ENCODE measurements at places on chromosomes 12 and 14.
A peak's percentile ranks its signal among the peaks of the same experiment; 100 is the strongest.

- no peak for DNase-seq
These were observed 12.5 kb downstream of the SYT10 start for GRCh38 chr12:33427071-33427470.

- no peak for DNase-seq
These were observed 19.0 kb downstream of the PTGER2 start for GRCh38 chr14:52333108-52333507.

- DNase-seq, result no peak
These were observed 114.4 kb downstream of the SLC38A1 start for GRCh38 chr12:46154221-46154985.

DNA sequence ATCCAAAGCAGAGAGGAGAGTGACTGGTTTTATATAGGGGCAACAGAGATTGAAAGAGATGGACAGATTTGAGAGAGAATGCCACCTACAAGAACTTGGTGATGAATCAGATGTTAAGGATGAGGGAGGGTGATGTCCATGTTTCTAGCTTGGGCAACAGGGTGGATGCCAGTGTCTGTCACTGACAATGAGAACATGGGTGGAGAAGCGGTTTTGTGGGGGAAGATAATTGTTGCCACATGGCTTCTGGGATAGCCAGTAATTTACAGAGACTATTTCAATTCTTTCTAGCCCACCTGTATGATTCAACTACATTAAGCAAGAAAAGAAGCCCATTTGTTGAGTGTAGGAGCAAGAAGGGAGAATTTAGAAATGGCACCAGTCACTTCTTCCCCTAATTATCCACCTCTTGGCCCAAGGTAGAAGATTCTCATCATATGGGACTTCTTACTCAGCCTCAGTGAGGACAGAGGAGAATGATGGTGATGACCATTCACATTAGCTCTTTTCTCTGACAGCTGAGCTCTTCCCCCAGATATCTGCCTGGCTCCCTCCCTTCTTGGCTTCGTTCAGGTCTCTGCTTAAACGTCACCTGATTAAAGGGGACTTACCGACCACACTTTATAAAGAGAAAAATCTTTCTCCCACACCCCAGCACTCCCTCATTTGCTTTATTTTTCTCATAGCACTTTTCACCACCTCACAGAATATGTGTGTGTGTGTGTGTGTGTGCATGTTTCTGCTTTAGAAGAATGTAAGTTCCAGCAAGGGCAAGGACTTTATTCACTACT is 117.8 kb downstream of the DUSP6 start:
- no peak for DNase-seq

DNA sequence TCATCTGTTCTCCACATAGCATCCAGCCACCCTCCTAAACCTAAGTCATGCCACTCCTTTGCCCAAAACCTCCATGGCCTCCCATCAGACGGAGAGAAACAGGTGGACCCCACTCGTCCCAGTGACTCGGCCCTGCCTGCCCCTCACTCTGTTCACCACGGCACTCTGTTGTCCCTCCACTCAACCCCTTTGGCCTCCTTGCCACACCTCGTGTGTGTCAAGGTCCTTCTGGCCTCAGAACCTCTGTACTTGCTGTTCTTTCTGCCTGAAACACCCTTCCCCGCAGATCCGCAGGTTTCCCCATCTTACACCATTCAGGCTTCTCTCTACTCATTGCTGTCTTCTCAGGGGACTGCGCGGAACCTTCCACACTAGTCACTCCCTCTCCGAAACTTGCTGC is 24.5 kb upstream of the ACTN1 start:
- DNase-seq, result no peak

GRCh38 chr12:29533815-29534489 is 36.5 kb upstream of the OVCH1 start:
- no peak for DNase-seq

DNA sequence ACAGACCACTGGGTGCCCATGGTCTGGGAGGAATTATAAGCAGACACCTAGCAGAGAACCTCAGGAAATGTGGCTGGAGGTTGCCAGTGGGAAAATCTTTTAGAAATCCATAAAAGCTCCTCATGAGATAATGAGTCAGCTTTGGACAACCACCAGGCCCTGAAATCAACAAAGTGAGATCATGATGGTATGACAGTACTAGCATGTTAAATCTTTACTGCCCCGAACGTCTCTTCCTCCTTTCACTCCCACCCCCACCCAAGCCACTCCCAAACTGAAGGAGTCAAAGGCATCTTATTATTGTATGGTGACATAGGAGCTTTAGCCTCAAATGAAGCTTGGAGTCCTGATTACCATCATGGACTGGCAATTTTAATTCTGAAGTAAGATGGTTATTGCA is 240.0 kb downstream of the DIO2 start:
- no peak for DNase-seq

DNA sequence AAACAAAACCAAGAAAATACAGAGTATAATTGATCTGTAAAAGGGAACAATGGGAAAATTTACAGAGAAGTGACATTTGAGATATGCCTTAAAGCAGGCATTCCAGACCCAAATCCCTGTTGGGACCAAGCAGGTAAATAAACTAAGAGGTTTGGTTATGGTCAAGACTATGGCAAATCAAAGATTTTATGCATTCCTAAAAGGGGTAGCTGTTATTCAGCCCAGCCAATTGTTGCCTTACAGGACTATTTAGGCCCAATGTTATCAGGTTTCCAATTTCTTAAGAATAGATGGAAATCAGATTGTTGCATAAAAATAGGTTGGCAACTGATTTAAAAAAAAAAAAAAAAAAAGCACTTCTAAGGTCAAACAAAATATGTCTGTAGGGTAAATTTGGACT is 5.3 kb downstream of the DNAI7 start:
- DNase-seq, result no peak

DNA sequence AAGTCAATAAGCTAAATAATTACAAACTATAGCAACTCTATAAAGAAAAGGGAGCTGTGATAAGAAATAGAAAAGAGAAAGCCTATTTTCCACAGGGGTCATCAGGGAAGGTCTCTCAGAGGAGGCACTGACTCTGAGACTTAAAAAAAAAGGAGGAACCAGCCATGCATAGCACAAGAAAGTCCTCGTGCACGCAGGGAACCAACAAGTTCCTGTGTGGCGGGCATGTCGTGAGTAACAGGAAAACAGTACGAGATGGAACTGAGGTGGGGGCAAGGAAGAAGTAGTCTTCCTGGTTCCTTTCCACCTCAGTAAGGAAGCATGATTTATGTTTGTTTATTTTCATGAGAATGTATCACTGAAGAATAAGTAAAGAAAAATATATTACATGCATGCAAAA is 367.0 kb upstream of the TMEM132C start:
- no peak for DNase-seq

DNA sequence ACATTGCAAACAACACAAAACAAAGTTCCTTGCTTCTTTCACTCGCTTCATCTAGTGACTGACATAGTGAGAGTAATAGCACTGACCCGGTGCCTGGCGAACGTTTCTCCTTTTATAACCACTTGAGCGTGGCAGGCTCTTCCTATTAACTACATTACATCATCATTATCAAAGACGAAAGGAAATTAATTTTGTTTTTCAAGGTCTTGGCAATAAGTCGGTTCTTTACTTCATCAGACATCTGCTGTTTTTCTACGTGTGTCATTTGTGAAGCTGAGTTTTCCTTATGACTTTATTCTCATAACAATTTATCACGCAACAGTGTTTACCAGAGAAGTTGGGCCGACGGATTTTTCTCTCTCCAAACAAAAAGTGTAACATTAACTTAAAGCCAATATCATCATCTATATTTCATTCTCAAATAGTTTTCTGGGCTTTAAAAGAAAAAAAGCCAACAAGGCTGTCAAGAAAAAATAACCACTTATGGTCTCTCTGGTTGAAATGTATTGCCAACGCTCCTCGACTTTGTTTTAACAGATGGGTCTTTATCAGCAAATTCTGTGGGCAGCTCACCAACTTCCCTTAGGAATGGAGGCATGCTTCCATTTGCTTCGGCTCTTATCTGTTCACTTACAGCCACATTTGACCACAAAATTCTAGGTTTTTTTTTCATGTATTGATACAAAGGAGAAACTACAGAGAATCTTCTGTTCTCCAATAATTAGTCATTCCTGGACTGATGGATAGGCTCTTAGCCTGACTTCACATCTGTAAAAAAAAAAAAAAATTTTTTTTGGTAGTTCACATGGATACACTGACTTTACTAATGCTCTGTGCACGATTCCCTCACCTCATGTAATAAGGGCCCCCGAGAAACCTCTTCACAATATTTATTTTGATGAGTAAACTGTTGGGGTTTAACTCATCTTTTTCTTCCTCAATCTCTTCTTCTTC is 97.1 kb upstream of the CDKN3 start:
- DNase-seq, result no peak

- DNase-seq, result no peak
These were observed 95.7 kb downstream of the RFLNA start for GRCh38 chr12:124390442-124391097.

- DNase-seq, result no peak
These were observed 16.6 kb downstream of the ADGRD1 start for GRCh38 chr12:130970165-130970907.

- no peak for DNase-seq
These were observed 20.9 kb downstream of the OAS2 start for GRCh38 chr12:112998987-112999767.

GRCh38 chr12:64064240-64064639 is 157.9 kb downstream of the KICS2 start:
- DNase-seq, result no peak

- no peak for DNase-seq
These were observed 27.6 kb downstream of the SLC35E3 start for GRCh38 chr12:68773582-68773981.

- DNase-seq, result no peak
These were observed 114.6 kb downstream of the PPFIA2 start for GRCh38 chr12:81644503-81644902.

DNA sequence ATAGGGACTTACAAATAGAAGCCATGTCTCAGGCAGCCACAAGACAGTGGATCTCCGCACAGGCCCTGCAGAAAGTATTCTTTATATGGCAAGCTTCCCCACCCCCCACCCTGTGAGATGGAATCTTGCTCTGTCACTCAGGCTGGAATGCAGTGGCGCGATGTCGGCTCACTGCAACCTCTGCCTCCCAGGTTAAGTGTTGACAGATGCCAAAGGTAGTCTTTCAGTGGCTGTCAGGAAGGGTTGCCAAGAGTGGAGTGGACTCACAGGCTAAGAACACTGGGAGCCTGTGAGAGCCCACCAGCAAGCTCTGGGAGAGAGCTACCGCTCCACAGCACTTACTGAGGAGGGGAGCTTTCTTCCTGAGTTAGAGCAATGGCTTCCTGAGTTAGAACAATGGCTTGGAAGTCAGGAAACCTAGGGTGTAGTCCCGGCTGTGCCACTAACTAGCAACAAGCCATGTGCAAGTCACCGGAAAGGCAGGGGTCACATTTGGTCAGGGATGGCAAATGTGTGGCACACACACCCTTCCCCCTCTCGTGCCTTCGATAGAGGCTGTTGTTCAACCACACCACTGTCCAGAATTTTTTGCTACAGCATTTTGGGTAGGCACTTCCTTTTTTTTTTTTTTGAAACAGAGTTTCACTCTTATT is 2.6 kb downstream of the RNASE1 start:
- no peak for DNase-seq

GRCh38 chr14:72525087-72525915 is 368.6 kb downstream of the DPF3 start:
- DNase-seq, result no peak

DNA sequence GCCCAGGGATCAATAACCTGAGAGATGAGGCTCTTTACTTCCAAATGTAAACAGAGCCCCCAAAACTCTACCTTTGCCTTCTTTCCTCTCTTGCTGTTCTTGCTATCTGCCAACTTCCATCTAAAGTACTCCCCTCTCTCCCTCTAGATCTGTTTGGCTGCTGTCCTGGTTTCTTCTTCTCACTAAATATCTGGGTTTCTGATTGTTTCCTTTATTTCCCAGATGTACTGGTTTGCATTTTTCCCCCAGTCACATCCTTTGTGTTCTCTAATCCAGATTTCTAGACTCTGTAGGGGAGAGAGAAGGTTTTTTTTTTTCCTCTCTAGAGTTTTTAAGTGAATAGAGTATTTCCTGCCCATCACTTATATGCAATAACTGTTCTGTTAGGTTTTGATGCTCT is 7.1 kb upstream of the SALL2 start:
- DNase-seq, result no peak

DNA sequence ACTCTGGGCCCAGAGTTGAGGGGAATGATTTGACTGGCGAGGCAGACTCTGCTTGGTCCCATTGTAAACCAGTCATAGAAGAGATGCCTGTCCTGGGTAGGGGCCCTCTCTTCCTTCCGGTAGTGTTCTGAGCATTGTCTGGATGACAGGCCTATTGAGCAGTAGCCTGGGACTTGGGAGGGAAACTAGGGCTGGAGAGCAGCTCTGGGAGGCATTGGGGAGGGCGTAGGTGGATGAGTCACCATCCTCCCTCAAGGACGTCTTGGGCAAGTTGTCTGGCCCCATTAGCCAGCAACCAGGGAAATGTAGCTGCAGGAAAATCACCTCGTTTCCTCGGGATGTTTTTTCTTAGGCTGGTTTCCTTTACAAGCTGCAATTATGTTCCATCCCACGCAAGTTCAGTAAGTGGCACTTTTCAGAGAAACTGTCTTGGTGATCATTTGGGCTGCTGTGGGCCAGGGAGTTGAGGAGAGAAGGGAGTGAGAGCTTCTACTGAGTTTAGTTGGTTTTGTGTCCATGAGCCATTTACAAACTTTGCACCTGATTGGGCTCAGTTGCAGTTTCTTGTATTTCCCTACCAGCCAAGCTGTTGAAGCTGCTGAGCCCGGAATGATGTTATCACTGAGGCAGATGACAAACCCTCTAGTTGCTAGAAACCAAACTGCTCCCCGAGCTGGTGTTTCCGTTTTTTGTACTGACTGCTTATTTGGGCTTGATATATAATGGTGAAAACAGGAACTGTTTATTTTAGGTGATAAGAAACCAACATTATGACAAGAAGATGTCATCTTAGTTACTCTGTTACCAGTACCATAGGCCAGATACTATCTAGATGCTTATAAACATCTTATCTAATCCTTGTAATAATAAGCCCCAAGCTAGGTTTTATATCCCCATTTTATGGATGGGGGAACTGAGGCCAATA is 147.6 kb downstream of the CHST11 start:
- DNase-seq, result peak; percentile 6

DNA sequence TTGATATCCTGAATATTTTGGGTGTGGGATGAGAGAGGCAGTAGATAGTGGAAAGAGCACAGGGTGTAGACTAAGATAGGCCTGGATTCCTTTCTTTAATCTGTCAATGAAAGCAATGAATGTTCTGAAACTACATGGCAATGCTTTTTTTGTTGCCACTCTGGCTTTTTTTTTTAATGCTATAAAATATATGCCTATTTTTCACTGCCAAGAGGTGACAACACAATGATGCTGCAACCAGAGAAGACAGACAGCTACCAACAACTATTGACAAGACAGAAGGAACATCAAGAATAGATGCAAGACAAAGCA is 9.4 kb downstream of the ANG start:
- no peak for DNase-seq

- no peak for DNase-seq
These were observed 25.5 kb downstream of the ZC2HC1C start for GRCh38 chr14:75094896-75095295.

- DNase-seq, result no peak
These were observed 41.5 kb downstream of the APAF1 start for GRCh38 chr12:98686603-98687002.

Data from stimulated activated CD4-positive, alpha-beta T cell treated with anti-CD3 and anti-CD28 coated beads, Interleukin-15, amount 100 ng/mL, for 1 hour (primary cell).